DMS53 (cell line): ENCODE measurements at places on chromosomes 12 and 14.

GRCh38 chr12:69580074-69580473 is 5.2 kb upstream of the CCT2 start:
- no peak for DNase-seq

DNA sequence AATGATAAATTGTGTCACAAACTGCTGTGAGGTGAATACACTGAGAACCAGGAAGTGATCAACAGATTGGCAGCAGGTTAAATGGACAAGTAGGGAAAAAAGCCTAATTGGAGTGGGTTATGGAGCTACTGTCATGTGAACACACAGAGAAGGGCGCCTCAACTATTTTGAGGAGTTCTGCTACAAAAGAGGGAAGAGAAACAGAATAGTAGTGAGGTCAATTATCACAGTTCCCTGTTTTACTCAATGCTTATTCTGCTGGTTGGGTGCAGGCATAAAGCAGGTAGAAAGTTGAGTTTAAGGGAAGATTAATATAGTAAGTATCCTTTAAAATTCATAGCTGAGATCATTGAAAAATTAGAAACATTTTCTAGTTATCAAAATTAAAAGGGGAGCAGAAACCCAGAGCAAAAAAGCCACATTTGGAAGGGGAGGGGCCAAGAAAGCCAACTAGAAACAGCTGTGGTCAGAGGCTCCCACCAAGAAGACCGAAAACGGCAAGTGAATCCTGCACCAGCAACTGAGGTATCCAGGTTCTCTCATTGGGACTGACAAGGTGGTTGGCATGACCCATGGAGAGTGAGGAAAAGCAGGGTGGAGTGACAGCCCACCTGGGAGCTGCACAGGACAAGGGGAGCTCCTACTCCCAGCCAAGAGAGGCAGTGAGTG is 105.7 kb downstream of the ZC3H14 start:
- DNase-seq: no peak

GRCh38 chr12:115093261-115093660 is 409.3 kb upstream of the TBX3 start:
- no peak for DNase-seq

DNA sequence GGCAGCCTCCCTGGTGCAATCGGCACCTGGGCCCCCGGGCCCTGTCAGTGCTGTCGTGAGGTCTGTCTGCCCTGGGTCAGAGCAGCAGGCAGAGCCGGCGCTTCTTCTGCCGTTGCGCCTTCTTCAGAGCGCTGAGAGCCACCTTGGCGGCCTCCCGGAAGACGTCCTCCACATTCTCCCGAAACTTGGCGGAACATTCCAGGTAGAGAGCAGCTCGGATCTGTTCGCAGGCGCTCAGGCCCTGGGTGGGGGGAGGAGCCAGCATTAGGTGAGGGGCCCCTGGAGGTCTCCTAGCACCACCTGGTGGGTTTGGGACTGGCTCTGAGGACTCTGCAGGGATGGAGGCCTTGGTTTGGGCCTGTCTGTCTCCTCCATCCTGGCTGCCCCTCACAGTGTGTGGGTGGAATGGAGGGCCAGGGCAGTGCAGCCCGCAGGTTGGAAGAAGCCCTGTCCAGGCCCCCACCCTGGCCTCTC is 14.0 kb downstream of the RHOF start:
- no peak for DNase-seq

- DNase-seq: peak; percentile 2
Measured at GRCh38 chr14:85466678-85467077, 63.3 kb upstream of the FLRT2 start.
